AG09319 (cell line): ENCODE measurements at places on chromosomes 6 and 20.

- DNase-seq, result no peak
Measured at GRCh38 chr6:12578751-12579150, 137.8 kb upstream of the PHACTR1 start.

DNA sequence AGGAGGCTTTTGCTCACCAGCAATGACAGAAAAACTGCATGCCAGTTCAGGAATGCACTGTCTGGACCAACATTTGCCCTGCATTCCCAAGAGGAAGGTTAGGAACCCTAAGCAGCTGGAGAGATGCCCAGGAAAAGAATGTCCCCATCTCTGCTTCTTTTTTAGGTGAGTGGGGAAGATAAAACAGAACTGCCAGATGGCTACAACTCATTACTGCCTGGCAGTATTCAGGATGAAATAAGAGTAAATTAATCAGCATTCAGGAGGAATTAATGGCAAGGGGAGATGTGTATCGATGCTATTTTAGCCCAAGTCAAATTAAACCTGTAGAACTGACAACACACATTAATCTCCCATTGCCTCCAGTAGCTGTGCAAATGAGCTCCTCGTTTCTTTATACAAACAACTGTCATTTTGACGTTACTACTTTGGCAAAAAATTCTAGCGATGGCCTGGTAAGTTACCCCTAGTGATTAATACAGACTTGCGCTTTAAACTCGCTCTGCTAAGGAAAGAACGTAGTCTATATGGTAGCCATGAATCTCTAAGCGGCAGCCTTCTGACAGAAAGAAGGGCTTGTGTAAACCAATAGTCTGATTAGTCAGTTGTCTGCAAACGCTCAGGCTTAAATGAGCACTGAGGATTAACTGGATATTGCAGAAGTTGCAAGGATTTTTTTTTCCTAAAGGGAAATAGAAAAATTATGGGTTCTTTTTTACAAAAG, 16.7 kb upstream of the SMLR1 start:
- no peak for DNase-seq

GRCh38 chr6:45727819-45728449, 287.7 kb downstream of the CLIC5 start:
- no peak for DNase-seq

GRCh38 chr6:130903007-130903406, 75.8 kb downstream of the SMLR1 start:
- DNase-seq, result no peak

DNA sequence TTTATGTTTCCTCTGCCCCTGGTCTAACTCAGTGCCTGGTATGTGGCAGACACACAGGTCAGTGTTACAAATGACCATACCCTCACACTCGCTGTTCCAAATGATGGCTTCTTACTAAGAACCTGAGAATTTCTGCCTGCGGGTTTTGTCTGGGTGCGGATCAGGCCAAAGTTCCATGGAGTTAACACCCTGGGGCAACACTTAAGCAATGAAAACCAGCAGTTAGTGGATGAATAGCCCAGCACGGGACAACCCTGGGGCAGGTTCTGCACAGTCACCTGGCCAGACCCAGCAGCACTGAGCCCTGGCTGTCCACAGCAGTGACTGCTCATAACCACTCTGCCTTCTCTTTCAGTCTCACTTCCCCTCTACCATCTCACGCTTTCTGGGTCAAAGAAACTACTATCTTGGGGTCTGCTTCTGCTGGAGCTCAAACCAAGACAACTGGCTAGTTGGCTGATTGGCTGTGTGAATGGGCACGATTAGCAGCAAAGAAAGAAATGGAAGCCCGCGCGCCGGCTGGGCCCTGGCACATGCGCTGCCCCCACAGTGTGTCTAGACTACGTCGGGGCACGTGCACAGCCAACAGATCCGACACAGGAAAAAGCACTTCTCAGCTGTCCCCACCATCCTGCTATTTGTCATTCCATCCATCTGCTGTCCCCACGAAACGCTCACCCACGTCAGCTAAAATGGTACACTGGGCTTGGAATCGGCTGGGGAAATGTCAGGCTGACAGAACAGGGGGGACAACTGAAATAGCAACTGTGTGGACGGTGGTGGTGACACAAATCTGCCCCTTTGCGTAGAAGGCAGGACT, 36.6 kb downstream of the MGME1 start:
- no peak for DNase-seq

GRCh38 chr6:72626126-72626525, 4.3 kb downstream of the KCNQ5 start:
- DNase-seq, result no peak

- no peak for DNase-seq
Measured at GRCh38 chr6:46972531-46972930, 50.8 kb upstream of the ADGRF5 start.

DNA sequence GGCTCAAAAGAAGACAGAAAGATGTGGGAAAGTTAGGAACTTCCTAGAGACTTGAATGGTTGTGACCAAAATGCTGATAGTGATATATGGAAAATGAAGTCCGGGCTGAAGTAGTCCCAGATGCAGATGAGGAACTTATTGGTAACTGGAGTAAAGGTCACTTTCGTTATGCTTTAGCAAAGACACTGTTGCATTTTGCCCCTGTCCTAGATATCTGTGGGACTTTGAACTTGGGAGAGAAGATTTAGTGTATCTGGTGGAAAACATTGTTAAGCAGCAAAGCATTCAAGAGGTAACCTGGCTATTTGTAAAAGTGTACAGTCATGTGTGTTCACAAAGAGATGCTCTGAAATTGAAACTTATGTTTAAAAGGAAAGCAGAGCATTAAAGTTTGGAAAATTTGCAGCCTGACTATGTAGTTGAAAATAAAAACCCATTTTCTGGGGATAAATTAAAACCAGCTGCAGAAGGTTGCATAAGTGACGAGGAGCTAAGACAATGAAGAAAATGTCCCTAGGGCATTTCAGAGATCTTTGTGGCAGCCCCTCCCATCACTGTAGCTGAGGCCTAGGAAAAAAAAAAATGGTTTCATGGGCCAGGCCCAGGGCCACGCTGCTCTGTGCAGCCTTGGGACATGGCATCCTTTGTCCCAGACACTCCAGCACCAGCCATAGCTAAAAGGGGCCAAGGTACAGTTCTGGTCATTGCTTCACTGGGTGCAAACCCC, 1692.2 kb downstream of the HACE1 start:
- no peak for DNase-seq

- DNase-seq, result no peak
Measured at GRCh38 chr20:63475209-63475608, 2.8 kb upstream of the KCNQ2 start.

GRCh38 chr6:2240961-2241360, 4.4 kb downstream of the GMDS start:
- no peak for DNase-seq

DNA sequence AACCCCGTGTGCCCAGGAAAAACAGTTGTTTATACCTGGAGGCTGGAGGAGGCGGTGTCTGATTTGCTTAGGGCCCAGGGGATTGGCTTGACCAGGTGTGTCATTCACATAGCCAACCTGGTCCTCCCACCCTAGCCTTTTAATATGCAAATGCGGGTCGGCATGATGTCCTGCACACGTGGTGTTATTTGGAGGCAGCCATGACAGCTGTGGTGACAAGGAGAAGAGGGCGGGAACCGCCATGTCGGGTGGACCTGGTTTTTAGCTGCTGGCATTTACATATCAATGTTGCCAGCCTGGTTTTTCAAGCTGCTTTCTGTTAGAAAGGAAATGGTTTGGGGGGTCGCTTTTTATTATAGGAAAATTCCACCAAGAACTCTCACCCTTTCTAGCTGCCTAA, 291.4 kb upstream of the QKI start:
- no peak for DNase-seq
